ENCODE measurements at places on chromosomes 1 and 21.

- peak; percentile 46 for DNase-seq
These were observed 6.2 kb downstream of the S100A7A start for GRCh38 chr1:153422450-153423068.

DNA sequence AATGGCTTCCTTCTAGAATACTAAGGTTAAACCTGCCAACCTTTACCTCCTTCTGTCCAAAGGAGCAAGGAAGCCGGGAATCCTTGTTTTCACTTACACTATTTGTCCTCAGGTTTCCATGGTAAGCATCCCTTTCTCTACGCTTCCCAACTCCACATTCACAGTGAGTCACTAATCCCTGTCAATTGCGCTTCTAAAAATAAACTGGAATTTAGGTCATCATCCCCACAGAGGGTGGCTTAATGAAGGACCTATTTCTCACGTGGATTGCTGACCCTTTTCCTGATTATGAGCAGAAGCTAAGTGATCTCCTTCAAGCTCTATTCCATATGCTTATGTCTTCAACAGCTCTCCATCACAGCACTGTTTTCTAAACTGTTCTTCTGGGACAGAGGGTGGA is 39.9 kb upstream of the ABCA4 start:
- peak; percentile 59 for DNase-seq

- DNase-seq: peak; percentile 69
These were observed 541.0 kb upstream of the ZRANB2 start for GRCh38 chr1:71621785-71622184.

DNA sequence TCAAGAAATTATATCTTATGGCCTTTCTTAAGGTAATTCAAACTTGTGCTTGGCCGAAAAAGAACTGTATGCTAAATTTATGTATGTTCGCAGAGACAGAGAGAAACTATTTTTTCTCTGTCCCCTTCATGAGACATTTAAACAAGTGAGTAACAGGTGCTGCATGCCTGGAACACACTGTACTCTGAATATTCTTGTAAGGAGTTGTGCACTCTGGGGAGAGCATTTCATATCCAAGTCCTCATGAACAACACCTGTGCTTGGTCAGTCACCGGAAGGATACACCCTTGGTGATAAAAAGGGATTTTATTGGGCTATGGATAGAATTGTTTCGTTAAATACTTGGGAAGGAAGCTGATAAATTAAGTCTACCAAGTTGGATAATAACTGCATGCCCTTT is 220.8 kb upstream of the NRIP1 start:
- no peak for DNase-seq

GRCh38 chr1:30757352-30758120 is at the start of gene LAPTM5:
Gene LAPTM5 (minus strand): TSS chr1:30757774. CDS start chr1:30757745, 29 bp downstream.
- no peak for DNase-seq

DNA sequence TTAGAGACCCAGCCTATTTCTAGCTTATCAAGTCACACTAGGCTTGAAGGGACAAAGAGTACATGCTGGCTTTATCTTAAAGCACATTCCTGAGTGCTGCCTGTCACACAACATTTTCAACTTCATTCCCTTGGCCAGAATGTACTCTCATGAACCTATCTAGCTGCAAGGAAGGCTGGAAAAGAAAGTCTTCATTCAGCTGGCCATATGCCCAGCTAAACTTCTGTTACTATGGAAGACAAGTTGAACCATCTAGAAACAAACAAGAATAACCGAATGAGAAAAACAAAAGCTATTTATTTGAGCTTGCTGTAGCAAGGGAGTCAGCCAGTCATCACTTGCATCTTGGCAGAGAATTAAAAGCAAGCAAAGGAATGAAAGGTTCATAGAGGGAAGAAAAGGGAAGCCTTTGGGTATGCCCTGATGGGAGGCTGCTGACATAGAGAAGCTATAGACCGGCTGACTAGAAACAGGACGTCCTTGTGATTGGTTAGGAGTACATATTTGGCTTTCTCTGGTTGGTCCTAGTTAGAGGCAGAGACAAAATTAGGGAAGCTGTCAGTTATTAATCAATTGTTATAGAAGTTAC is 108.4 kb downstream of the NEK7 start:
- no peak for DNase-seq

- DNase-seq: no peak
These were observed 234.8 kb upstream of the FMN2 start for GRCh38 chr1:239856924-239857323.

DNA sequence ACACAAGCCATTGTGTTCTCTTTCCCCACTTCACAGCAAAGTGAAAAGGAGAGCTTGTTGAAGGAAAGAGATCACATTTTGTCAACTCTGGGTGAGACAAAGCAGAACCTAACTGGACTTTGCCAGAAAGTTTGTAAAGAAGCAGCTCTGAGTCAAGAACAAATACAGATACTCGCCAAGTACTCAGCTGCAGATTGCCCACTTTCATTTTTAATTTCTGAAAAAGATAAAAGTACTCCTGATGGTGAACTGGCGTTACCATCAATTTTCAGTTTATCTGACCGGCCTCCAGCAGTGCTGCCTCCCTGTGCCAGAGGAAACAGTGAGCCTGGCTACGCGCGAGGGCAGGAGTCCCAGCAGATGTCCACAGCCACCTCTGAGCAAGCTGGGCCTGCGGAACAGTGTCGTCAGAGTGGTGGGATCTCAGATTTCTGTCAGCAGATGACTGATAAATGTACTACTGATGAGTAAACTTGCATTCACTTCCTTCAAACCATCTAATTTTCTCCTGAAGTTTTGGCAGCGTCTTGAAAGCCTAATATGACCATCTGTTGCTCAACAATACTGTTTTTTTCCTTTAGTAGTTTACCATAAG is 43.7 kb downstream of the BACH1 start:
- DNase-seq: peak; percentile 93

DNA sequence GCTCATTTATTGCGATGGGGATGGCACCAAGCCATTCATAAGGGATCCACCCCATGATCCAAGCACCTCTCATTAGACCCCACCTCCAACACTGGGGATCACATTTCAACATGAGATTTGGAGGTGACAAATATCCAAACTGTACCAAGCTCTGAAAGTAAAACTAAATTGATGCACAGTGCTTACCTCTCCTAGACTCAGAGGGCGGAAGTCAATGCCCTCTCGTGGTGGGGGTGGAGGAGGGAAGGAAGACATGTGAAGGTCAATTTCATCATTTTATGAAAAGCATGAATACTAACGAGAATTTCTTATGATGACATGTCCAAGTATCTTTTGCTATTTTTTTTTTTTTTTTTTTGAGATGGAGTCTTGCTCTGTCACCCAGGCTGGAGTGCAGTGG is 120.0 kb downstream of the PGBD5 start:
- no peak for DNase-seq

GRCh38 chr1:52927212-52928014 is at the start of gene SCP2:
Gene SCP2 (plus strand): TSS chr1:52927276. CDS start chr1:52927397, 121 bp downstream.
- DNase-seq: peak; percentile 66

DNA sequence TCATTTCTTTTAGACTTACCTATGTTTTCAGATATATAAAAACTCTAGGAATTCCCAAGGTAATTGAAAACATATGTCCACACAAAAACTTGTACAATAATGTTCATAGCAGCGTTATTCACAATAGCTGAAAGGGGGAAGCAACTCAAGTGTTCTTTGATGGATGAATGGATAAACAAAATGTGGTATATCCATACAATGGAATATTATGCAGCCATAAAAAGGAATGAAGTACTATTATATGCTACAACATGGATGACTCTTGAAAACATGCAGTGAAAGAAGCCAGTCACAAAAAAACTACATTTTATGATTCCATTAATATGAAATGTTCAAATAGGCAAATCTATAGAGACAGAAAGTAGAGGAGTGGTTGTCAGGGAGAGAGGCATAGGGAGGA is 62.2 kb upstream of the WDR26 start:
- no peak for DNase-seq

DNA sequence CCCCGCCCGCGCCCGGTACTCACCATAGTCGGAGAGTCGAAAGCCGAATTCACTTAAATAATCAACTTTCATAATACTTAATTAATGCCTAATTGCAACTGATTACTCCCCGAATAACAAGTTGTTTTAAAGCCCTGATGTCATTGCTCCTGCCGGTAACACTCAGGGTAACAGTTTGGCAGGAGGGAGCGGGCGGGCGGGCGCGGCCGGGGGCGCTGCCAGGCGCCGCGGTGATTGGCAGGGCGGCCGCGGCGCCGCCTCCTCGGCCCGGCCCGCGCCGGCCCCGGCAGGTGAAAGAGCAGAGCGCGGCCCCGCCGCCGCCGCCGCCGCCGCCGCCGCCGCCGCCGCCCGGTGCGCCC is 102.2 kb downstream of the CASZ1 start:
- no peak for DNase-seq

GRCh38 chr1:33454646-33455282 is 17.7 kb upstream of the ZSCAN20 start:
- no peak for DNase-seq

DNA sequence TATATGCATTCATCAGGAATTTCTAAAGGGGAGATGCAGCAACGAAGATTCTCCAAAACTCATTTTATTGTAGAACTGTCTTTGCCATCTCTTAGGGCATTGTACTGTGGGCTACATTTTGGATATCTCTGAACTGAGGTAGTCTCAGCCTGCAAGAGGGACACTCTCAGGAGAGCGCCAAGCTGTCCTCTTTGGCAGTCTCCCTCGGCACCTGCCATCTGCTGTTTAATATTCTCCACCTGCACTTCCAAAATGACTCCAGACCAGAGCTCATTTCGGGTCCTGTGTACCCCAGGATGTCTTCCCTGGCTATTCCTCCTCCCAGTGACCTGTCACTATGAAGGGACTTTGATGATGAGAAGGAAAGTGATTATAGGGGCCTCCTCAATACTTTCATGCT is 356.3 kb upstream of the C1orf174 start:
- DNase-seq: no peak

DNA sequence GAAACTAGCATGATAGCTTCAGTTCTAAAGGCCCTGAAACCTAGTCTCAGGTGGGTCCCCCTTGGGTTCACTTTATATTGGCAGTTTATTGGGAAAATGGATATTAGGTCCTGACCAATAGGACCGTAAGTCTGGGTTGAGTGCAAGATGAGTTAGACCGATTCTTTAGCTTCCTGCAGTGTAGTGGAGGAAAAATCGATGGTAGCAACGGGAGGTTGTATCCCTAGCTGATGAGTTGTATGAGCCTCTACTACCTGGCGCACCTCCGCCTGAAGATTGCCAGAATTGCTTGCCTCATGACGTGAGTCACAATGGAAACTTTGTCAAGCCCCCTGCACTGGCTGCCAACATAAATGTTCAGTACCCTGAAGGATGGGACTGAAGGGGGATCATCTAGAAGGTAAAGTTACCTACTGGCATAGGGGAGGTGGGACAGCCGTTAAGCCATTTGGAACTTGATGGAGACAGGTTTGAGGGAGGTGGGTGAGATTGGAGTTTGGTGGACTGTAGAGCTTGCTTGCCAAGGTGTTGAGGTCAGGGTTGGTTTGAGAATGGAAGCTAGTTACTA is 3.9 kb downstream of the RCC1 start:
- peak; percentile 41 for DNase-seq

GRCh38 chr1:201359031-201359872 is 18.2 kb downstream of the TNNT2 start:
- DNase-seq: no peak

- DNase-seq: no peak
These were observed 128.3 kb downstream of the MACF1 start for GRCh38 chr1:39332828-39333227.

DNA sequence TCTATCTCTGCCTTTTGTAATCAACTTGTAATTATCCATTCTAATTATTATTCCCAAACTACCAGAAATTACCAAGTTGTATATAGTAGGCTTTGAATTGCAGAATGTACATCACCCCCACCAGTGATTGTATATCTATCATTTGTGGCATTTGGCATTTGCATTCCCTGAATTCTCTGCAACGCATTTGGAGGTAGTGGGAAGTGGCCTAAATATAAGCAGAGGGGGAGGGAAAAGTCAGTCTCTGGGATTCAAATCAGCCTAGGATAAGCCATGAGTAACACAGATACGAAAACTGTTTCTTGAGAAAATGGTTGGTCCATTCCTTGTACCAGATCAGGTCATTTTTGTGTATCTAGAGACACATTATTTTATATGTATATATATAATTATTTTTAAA is 20.7 kb downstream of the DDX20 start:
- no peak for DNase-seq

GRCh38 chr1:20329793-20330542 is 39.3 kb downstream of the VWA5B1 start:
- DNase-seq: no peak

GRCh38 chr1:18828224-18828623 is 31.2 kb downstream of the TAS1R2 start:
- DNase-seq: no peak

DNA sequence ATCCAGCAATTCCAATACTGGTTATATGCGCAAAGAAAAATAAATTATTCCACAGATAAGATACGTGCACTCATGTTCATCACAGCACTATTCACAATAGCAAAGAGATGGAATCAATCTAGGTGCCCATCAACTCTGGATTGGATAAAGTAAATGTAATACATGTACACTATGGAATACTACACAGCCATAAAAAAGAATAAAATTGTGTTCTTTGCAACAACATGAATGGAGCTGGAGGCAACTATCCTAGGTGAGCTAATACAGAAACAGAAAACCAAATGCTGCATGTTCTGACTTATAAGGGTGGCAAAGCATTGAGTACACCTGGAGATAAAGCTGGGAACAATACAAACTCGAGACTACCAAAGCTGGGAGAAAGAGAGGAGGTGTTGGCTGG is 787.3 kb downstream of the KCNT2 start:
- no peak for DNase-seq

DNA sequence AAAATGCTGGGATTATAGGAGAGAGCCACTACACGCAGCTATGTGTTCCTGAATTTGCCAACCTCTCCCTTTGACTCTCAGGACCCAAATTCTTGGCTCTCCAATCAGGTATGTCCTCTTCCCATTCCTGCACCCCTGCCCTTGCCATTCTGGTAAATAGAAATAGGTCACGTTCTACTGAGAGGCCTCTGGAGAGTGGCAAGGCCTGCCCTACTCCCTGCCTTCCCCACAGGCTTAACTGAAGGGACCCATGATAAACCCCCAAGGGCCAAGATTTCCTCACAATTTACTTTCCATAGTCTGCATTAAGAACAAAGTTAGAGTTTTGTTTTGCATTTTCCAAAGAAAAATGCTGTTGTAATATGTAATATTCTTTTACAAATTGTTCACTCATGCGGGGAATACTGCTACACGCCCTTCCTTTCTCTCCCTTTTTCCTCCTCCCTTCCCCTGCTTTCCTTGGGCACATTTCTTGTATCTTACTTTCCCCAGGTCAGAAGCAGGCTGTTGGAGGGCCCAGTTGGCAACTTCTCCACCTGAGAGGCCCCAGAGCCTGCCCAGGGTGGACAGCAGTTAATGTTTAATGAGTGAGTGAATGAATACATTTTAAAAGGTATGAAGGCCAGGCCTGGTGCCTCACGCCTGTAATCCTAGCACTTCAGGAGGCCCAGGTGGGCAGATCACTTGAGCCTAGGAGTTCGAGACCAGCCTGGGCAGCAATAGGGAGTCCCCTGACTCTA is 33.9 kb upstream of the PUM1 start:
- DNase-seq: no peak

GRCh38 chr1:51630393-51630792 is 13.5 kb downstream of the OSBPL9 start:
- DNase-seq: no peak

GRCh38 chr1:240405751-240406150 is 206.2 kb downstream of the GREM2 start:
- DNase-seq: no peak

GRCh38 chr1:45979074-45979777 is 153.2 kb downstream of the PIK3R3 start:
- DNase-seq: peak; percentile 44

Measured in foreskin fibroblast (primary cell).